Immature natural killer cell (primary cell): ENCODE measurements at places on chromosomes 7 and 10.

GRCh38 chr10:55174419-55174818, 373.4 kb upstream of the PCDH15 start:
- no peak for DNase-seq

GRCh38 chr7:11969643-11970042, 137.6 kb upstream of the THSD7A start:
- no peak for DNase-seq

- no peak for DNase-seq
These were observed 353.6 kb downstream of the THSD7A start for GRCh38 chr7:11478426-11478825.

DNA sequence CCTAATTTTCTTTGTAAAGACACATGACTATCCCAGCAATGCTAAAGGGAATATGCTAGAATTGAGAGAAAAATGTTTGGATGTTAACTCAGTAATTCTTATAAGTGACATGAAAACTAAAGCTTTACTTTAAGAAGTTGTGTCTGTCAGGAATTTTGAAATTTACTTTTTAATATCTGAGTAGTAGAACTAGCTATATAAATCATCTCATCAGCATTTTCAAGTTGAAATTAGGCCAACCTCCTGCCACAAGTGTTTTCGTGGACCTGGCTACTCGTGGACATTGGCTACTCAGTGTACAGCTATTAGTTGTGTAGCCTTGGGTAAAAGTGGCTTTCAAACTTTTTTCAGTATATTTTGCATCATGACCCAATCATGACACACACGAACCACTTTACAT, 70.5 kb downstream of the ADD3 start:
- DNase-seq: no peak

- no peak for DNase-seq
These were observed 1082.6 kb upstream of the PHF14 start for GRCh38 chr7:9891056-9891455.

- no peak for DNase-seq
These were observed 478.5 kb downstream of the GPAM start for GRCh38 chr10:111705021-111705420.

GRCh38 chr7:131879424-131879823, 323.0 kb upstream of the PODXL start:
- DNase-seq: no peak

GRCh38 chr10:79404231-79404609, 41.2 kb downstream of the ZCCHC24 start:
- DNase-seq: no peak

DNA sequence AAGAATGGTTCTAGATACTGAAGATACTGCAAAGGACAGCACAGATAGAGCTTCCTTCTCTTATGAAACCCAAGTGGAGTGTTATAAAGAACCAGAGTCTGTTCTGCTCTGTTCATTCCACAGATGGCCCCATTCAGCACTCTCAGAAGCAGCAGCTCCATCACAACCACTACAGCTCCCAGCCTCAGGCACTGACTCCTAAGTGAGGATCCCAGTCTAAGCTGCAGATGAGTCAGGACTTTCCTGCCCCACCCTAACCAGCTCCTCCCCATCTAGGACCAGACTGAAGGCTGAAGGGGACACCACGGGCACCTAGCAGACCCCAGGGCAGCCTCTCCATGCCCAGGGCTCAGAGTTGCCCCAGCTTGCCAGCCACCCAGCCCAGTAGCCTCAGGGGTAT, 379.8 kb downstream of the GRID1 start:
- no peak for DNase-seq
